ENCODE measurements at places on chromosomes 5 and 9.
A peak's percentile ranks its signal among the peaks of the same experiment; 100 is the strongest.

DNA sequence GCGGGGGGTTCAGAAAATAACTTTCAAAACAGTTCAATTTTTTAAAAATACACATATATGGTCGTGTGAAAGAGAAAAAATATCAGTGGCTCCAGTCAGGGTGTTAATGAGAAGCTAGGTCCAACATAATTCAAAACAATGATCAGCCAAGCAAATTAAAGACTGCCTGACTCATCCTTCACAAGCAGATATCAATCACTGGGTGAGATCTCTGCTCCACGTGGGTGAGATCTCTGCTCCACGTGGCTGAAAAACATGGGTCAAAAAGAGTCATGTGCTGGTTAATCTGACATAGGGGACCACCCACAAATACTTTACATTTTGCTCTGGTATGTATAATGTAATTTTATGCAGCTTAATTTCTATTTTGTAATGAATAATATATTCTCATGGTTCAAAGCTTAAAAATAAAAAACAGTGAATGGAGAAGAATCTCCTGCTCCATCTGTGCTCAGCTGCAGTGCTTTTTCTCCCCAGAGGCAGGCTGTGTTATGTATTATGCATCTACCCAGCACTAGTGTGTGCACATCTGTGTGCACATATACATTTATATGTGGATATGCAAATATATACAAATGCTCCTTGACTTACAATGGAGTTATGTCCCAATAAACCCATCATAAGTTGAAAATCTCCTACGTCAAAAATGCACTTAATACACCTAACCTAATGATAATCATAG, 93.1 kb upstream of the S1PR3 start:
- no peak for DNase-seq

- DNase-seq: no peak
These were observed 83.6 kb downstream of the ENC1 start for GRCh38 chr5:74556631-74557595.

DNA sequence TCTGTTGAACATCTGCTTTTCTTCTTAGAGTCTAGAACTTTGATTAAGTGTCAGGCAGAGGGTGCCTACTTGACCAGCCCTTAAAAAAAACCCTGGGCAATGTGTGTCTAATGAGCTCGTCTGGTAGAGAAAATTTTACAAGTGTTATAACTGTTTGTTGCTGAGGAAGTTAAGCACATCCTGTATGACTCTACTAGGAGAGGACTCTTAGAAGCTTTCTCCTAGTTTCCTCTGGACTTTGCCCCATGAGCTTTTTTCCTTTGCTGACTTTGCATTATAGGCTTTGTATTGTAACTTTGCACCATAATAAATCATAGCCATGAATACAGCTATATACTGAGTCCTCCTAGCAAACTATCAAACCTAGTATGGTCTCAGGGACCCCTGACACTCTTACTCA, 39.4 kb downstream of the GNG10 start:
- DNase-seq: no peak

GRCh38 chr9:14441976-14442651, 128.2 kb upstream of the NFIB start:
- no peak for DNase-seq

- no peak for DNase-seq
These were observed 86.1 kb upstream of the NFIB start for GRCh38 chr9:14399756-14400657.

GRCh38 chr9:118785456-118785855, 583.8 kb downstream of the BRINP1 start:
- no peak for DNase-seq

- no peak for DNase-seq
These were observed 12.9 kb downstream of the GRXCR2 start for GRCh38 chr5:145859897-145860296.

DNA sequence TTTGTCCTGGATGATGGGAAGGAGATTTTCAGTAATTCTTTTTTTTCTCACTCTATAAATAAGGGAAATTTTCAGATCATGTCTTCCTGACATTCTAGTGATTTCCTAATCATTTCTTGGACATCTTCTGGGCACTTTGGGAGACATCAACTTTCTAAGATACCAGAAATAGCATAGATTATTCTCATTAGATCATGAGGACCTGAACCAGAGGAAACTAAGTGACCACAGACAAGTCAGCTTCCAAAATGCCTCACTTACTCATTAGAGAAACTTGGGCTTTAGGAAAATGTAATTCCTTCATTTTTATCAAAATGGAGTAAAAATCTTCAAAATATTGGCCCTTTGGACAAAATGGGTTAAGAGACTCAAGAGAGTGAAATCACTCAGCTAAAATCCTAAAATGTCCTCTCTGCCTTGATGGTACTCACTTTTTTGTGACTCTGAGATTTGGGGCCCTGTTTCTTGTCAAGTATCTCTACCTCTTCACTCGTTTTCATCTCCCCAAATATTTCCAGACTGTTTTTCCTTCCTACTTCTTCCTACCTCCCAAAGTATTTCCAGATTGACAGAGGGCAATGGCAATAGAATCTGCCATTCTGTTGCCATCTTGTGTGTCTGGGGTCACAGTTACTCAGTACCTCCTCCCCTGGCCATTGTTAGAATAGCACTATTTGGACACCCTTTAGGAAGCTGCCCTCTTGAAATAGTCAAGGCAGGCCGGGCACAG, 194.5 kb downstream of the NR3C1 start:
- DNase-seq: no peak

DNA sequence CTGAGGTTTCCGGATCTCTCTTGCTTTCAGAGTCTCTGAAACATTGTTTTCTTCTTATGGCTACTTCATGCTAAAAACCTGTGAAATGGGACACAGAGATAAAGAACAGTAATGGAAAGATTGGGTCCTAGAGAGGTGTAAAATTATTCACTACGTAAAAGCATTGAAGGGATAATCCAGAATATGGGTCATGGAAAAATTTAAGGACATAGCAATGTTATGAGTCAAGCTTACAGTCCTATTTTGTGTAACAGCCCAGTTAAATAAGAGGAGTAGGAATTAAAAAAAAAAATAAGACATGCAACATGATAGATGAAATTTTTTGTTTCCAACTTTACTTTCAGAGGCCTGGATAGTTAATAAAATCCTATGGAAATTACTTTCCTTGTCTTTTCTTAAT, 61.9 kb upstream of the ELL2 start:
- DNase-seq: no peak

- no peak for DNase-seq
These were observed 39.4 kb downstream of the RUSC2 start for GRCh38 chr9:35529161-35529823.

- DNase-seq: no peak
These were observed 64.2 kb downstream of the KLF4 start for GRCh38 chr9:107425101-107426025.

- no peak for DNase-seq
These were observed 5.1 kb upstream of the TCOF1 start for GRCh38 chr5:150352244-150353031.

DNA sequence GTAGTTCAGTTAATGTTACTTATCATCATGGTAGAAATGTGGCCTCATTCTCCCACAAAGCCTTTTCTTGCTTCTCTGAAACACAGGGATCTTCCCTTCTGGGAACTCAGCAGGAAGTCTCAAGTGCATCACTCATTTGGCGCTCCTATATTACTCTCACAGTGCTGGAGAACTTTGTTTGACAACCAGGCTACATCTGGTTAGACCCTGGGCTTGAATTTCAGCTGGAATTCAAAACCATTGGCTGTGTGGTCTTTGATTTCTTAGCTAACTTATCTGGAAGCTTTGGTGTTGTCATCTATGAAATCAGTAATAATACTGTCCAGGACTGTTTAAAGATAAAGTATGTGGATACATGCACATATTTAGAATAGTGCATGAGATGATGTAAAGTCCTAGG, 1777.1 kb downstream of the MAT2B start:
- no peak for DNase-seq

DNA sequence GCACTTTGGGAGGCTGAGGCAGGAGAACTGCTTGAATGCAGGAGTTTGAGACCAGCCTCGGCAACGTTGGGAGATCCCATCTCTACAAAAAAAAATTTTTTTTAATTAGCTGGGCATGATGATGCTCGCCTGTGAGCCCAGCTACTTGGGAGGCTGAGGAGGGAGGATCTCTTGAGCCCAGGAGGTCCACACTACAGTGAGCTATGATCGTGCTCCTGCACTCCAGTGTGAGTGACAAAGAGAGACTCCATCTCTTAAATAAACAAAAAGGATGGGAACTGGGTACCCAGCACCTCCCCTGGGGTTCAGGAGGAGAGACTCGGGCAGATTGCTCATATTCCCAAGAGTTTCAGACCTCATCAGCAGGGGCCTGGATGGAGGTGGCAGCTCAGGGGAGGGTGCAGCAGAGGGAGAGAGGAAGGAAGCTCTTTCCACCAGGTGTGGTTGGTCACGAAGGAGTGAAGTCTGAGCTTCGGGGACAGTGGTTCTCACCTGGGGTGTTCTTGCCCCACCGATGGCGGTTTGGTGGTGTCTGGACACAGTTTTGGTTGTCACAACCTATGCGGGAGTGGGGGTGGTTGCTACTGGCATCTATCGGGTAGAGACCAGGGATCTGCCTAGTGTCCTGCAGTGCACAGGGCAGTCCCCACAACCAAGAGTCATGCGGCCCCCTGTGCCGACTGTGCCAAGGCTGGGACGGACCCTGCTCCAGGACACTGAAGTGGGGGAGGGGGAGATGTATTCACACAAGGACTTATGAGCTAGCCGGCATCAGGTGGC, 72.7 kb downstream of the ANKRD33B start:
- DNase-seq: no peak

DNA sequence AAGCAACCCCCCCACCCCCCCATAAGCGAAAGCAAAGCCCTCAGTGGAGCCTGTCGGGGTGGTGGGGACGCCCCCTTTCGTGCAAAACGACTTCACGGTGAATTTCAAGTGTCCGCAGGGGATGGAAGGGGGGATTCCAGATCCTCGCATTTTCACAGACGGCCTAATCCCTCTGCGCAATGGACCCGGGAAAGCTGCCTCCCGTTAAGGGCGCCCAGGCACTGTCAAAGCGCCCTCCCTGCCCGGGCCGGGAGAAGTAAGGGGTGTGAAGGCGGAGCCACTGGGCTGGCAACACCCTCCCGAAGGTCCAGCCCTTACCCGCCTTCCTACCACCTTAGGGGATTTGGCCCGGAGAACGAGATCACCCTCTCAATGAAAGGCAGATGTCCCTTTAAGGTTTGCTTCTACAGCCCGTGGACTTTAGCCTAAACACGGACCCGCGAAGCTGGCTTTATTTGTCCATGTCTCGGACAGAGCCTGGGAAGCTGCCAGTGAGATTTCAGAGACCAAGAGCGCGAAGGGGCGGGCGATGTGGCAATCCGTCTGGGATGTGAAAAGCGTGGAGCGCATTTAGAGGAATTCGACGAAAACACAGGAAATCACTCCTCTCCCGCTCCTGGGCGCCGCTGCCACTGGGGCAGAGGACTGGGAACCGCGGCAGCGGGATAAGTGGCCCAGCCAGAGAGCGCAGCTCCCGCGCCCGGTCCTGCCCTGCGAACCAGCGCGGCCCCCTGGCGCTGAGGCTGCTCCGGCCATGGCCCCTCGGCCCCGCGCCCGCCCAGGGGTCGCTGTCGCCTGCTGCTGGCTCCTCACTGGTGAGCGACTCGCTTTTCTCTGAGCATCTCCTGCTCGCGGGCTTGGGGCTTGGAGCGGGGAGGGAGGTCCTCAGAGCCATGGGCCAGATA, at the start of the genes ITGA1 and PELO:
Gene ITGA1 (plus strand): TSS at position 317 of the 905 bp plus-strand sequence. CDS start 438 bp downstream, at position 755.
Gene PELO (plus strand): TSS at position 317 of the 905 bp plus-strand sequence. CDS start 12,479 bp downstream, outside the sequence.
- peak; percentile 36 for DNase-seq

- no peak for DNase-seq
These were observed 97.5 kb downstream of the INIP start for GRCh38 chr9:112620388-112620787.

DNA sequence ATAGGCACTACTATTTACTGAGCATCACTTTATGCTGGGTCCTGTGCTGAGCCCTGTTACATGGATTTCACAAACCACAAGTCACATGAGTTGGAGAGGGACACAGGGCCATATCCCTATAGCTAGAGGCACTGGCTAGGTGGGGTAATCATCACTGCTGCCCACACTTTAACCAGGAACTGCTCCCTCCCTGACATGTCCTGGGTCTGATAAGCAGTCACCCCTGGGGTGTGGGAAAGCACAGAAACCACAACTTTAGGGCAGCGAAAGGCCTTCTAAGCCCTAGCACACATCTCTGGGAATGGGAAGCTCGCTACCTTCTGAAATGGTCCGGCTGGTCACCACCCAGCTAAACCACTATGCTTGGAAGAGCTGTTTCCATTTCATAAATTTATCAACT, 15.0 kb downstream of the TBC1D2 start:
- no peak for DNase-seq

DNA sequence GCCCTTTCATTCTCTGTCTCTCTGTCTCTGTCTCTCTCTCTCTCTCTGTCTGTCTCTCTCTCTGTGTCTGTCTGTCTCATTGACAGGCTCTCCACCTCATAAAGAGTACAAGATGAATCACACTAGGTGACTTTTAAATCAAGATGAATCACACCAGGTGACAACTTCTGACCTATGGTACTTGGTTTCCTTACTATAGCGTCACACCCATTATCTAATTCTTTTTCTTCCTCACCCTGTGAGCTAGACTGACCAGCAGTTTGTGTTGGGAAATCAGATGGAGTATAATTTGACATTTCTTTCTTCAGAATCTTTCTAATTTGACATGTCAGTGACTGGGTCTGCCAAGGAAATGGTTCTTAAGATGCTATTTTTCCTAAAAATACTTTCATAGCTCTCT, 232.9 kb downstream of the ARRDC3 start:
- no peak for DNase-seq

DNA sequence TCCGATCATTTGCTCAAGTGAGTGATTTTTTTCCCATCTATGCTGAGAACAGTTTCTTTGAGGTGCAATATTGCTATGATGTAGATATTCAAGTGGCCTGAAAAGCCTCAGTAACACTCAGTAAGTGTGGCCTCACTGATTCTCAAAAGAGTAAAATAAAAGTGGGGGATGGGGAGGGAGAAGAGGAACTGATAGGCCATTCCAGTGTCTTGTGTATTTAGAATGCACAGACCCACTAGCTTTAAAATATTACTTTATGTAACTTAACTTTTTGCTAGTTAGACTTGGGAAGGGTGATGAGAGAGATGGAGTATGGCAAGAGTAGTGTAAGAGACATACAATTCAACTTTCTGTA, 79.5 kb upstream of the ZNF608 start:
- DNase-seq: no peak

- peak; percentile 52 for DNase-seq
These were observed 15.1 kb downstream of the GPSM1 start for GRCh38 chr9:136342181-136343120.

- no peak for DNase-seq
These were observed 112.4 kb downstream of the KDM4C start for GRCh38 chr9:6870149-6870548.
